ENCODE measurements at places on chromosomes 2 and 18.

- no peak for DNase-seq
Observed at GRCh38 chr2:101175991-101176390, 24.8 kb upstream of the TBC1D8 start.

GRCh38 chr2:62412347-62412742 is 93.7 kb downstream of the TMEM17 start:
- no peak for DNase-seq

DNA sequence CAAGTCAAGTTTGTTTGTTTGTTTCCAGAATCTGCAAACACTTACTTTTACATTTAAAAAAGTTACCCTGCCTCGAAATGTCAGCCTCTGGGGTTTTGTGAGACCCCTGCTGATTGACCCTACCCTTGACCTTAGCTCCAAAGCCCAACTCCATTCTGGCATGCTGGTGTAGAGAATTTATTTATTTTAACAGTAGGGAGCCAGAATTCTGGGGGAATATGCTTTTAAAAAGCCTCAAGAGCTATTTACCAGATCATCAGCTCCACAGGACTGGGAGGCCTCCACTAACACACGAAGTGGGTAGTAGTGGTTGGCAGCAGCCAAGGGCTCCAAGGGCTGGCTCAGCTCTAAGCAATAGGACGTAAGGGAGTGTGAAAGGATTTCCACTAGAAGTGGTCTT is 23.2 kb upstream of the GREB1L start:
- DNase-seq, result no peak

GRCh38 chr2:56357655-56358295 is 174.0 kb downstream of the CCDC85A start:
- no peak for DNase-seq

DNA sequence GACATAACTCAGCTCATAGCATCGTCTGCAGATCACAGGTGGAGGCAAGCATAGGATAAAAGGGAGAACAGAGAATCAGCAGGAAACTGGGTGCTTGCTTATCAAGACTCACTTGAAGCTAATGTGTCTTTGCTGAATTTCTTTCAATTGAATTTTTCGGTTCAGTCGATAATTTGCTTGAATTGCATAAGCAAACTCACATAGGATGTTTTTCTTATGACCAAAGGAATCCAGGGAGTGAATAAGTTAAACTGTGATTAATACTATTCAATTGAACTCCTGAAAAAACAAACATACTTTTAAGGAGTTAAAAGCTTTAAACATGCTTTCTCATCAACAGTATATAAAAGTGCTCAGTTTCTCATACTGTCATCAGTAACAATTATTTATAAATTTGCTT is 707.1 kb upstream of the ACVR2A start:
- no peak for DNase-seq

GRCh38 chr2:174585146-174585545 is 12.5 kb downstream of the WIPF1 start:
- DNase-seq, result no peak

Measured in CMK (cell line).